Amygdala (tissue), 56 donors: ENCODE measurements at places on chromosomes 16 and 17.

GRCh38 chr16:54418903-54419302 lies 132.3 kb upstream of the IRX3 start:
- DNase-seq, result no peak

- DNase-seq, result no peak
These were observed 47.7 kb upstream of the ULK2 start for GRCh38 chr17:19915245-19915978.

- no peak for DNase-seq
These were observed 45.2 kb downstream of the N4BP1 start for GRCh38 chr16:48564544-48565444.

- DNase-seq, result no peak
These were observed 13.3 kb downstream of the CDR2 start for GRCh38 chr16:22360963-22361659.

DNA sequence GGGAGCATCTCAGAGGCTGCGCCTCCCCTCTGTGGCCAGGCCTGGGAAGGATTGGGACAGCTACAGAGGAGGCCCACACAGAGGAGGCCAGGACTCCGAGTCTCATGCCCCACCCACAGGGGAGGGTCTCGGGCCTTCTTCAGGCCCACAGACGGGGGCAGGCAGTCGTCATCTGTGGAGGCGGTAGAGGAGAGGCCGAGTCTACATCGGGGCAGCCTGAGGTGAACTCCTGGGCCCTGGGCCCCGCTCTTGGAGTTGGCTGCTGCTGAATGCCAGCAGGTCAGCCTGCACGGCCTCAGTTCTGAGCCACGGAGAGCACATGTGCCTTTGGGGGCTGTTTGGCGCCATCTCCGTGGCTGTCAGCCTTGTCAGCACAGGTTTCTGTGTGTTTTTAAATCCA lies 8.1 kb upstream of the NUDT16L1 start:
- no peak for DNase-seq

DNA sequence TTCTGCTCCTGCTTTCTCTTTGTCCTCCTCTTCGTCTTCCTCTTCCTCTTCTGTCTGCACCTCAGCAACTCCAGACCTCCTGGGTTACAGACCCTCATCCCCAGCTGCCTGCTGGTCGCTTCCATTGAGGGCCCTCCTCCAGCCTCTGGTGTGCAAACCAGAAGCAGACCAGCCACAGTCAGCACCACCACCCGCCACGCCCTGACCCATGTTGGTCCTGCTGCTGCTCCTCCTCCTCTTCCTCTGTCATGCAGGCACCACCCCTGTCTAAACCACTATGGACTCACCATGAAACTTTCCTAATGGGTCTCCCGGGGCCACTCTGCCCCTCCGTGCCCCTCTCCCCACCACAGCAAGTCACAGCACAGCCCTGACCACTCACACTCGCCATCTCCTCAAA lies 11.4 kb upstream of the OGFOD3 start:
- no peak for DNase-seq

DNA sequence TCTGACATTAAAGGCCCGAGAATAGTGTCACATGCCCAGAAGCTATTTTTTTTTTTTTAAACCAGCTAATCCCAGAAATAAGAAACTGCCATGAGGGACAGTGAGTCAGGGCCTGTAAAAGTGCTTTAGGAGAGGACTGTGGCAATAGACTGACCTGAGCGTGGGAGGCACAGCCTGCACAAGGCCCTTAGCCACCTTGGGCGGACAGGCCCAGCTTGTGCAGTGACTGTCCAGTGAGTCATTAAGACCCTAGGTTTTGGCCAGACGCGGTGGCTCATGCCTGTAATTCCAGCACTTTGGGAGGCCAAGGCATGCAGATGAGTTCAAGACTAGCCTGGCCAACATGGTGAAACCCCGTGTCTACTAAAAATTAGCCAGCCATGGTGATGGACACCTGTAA lies 343.0 kb upstream of the ZFHX3 start:
- DNase-seq, result no peak

DNA sequence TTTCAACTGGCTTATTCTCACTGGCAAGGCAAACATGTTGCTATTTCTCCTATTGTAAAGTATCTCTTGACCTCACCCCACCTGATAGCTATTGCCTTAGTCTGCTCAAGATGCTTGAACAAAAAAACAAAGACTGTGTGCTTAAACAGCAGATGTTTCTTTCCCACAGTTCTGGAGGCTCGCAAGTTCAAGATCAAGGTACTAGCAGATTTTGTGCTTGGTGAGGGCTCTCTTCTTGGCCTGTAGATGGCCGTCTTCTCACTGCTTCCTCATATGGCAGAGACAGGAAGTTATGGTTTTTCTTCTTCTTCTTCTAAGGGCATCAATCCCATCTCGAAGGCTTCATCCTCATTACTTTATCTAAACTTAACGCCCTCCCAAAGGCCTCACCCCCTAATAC lies 109.7 kb upstream of the CLEC3A start:
- DNase-seq, result no peak

DNA sequence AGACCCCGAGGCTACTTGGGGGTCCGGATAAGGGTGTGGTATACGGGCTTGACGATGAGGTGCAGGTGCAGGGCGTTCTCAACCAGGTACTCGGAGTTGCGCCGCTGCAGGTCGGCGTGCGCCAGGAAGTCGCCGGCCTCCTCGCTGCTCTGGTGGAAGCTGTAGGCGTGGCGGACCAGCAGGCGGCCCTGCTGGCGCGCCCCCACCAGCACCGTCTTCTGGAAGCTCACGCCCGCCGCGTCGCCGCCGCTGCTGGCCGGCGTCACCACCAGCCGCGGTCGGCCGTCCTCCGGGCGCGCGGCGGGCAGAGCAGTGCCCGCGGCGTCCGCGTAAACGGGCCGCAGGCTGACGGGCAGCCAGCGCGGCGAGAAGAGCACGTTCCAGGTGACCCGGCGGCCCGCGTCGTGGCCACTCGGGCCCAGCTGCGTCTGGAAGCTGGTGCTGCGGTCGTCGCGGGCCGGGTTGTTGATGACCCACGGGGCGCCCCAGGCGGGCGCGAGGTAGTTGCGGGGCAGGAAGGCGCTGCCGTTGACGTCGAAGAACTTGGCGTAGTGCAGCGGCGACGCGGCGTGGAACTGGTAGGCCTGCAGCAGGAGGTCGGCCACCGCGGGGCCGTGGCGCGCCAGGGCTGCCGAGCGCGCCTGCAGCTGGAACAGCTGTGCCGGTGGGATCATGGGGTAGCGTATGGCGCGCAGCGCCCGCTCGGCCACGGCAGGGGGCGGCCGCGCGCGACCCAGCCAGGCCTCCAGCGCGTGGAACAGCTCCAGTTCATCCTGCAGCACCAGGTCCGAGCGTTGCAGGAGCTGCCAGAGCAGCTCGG lies 4.8 kb downstream of the BTBD17 start:
- no peak for DNase-seq

GRCh38 chr17:51585514-51586104 lies 325.3 kb downstream of the UTP18 start:
- DNase-seq, result peak; percentile 27

DNA sequence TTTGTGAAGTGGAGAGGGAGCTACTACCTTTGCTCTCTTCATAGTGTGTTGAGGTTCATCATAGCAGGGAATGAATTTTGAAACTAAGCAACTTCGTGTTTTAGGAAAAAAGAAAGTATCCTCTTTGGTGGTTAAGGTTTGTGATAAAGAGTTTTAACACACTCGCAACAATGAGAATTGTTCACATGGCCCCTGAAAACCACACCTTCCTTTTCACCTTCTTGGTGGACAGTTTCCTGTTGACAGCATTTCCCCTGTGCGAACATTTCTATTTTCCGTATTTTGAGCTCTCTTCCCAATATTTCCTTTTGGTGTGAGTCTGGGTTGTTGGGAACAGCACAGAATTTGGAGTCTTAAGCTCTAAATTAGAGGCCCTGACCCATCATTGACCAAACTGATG lies 3.8 kb downstream of the OR4D2 start:
- no peak for DNase-seq

DNA sequence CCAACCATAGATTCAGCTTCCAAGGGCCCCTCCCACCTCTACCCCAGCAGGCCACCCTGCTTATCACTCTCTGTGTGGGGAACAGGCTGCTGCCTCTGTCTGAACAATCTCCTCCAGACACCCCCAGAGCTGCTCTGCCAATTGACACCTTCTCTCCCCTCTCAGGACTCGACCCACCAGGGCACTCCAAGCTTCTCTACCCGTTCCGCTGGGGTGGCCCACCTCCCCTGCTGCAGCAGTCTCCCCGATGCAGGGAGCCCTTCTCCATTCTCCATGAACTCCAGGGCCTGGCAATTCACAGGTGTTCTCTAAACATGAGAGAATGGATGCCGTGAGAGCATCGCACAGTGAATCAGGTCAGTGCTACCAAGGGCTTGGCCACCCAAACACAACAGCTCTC lies 28.3 kb upstream of the FAAP100 start:
- DNase-seq, result no peak

DNA sequence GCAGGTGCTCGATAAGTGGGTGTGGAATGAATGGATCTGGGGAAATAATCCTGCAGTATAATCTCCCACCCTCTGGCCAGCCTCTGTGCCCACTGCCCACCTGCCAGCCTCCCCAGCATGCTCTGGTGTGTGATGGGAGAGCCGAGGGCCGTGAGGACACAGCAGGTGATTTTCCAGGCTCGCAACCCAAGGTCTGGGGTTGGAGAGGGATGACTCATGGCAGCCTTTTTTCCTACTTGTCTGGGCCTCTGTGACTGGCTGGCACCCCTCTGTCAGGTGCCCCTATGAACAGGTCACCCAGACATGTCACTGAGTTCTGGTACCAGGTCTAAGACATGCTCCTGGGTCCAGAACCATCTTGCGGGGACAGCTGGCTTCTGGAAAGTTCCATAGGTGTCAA lies 385.7 kb upstream of the TNRC6C start:
- DNase-seq, result no peak

DNA sequence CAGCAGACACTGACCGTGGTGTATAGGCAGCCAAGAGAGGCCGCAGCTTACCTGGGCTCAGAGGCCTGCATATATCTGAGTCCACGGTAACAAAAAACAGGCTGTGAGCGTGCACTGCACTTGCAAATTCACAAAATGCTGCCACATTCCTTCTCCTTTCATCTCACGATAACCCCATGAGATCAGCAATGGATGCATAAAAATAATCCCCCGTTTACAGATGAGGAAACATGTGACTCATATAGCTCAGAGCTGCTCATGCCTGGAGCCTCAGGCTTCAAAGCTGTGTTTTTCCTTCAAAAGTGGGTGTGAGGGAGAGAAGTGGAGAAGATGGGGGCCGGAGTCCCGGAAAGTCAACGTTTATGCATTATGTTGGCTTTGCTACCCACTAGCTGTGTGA lies 118.3 kb upstream of the FOXF1 start:
- no peak for DNase-seq

DNA sequence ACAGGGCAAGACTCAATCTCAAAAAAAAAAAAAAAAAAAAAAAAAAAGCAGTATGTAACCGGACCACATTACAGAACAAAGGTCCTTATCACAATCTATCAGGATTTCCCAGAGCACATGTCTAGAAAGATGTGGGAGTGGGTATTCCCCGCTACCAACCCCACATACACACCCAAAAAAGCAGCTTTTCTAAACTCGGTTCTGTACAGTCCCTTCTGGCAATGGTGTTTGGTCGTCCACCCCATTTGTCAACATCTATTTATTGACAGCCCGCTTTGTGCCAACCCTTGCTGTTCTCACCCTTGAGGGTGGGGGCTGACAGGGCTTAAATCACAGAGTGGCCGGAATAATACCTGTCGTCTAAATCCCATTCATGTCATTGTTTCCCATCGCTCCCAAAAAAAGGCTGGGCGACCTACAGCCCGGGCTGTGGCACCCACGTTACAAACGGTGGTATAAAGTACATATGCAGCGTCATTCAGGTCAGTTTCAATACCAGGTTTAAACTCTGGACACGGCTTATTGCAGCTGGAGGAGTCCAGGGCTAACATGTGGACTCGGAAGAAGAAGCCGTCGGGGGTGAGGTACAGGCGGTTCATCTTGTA lies 3.6 kb downstream of the C17orf58 start:
- DNase-seq, result no peak

GRCh38 chr16:69126221-69126620 lies 6.2 kb downstream of the CHTF8 start:
- DNase-seq, result no peak

DNA sequence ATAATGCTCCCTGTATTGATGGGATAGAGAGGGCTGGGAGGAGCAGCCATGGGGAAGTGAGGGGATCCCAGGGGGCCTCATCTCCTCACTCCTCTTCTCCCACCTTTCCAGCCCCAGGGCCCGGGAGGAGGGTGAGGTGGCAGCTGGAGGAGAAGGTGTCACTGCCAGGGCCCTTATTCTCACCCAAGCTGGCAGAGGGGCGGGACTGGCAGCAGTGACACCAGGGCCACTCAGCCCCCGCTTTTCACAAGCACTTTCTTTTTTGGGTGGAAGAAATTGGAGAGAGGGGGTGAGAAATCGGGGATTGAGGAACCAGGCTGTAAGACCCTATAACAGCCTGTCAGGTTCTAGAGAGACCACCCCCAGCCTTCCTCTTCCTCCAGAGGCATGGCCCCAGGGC lies 2.4 kb upstream of the TBX21 start:
- no peak for DNase-seq

DNA sequence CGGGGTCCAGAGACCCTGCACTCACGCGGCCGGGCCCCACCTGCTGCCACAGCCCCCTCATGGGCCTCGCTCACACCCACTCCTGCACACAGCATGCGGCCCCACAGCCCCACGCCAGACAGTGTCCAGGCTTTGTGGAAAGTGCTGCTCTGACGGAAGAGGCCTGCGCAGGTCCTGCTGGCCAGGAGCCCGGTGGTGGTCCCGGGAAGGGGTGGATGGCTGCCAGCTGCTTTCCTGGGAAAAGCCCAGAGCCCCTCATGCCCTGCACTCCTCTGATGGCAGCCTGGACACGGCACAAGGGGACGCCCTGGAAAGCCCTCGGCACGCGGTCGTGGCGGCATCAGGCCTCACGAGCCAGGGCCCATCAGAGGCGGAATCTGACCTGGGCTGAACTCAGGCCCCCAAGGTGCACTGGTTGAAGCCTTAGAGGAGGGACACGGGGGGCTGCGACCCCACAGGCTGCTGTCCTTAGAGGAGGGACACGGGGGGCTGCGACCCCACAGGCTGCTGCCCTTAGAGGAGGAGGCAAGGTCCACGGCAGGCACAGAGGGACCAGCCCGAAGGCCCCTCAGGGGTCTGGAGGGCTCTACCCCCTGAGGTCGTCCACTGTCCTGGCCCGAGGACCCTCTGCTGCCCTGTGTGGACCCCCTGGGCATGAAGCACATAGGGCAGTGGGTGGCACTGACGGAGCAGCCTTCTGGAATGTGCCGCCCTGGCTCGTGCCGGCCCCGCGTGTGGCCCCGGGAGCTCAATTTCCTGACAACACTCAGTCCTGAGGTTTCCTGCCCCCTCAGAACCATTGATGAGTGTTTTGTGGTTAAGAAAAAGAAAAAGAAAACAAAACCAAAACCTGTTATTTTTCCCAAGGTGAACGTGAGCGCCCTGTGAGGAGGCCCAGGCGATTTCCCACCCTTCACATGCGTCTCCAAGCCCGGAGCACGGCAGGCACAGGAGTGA lies 22.1 kb downstream of the SOX8 start:
- no peak for DNase-seq

- no peak for DNase-seq
These were observed 40.5 kb downstream of the FTO start for GRCh38 chr16:53744449-53744848.

GRCh38 chr17:17391668-17392370 lies 85.0 kb upstream of the MED9 start:
- DNase-seq, result no peak
